Stimulated activated CD4-positive, alpha-beta T cell treated with anti-CD3 and anti-CD28 coated beads, Interleukin-15, amount 100 ng/mL, for 1 hour (primary cell): ENCODE measurements at places on chromosomes 7 and 10.
A peak's percentile ranks its signal among the peaks of the same experiment; 100 is the strongest.

DNA sequence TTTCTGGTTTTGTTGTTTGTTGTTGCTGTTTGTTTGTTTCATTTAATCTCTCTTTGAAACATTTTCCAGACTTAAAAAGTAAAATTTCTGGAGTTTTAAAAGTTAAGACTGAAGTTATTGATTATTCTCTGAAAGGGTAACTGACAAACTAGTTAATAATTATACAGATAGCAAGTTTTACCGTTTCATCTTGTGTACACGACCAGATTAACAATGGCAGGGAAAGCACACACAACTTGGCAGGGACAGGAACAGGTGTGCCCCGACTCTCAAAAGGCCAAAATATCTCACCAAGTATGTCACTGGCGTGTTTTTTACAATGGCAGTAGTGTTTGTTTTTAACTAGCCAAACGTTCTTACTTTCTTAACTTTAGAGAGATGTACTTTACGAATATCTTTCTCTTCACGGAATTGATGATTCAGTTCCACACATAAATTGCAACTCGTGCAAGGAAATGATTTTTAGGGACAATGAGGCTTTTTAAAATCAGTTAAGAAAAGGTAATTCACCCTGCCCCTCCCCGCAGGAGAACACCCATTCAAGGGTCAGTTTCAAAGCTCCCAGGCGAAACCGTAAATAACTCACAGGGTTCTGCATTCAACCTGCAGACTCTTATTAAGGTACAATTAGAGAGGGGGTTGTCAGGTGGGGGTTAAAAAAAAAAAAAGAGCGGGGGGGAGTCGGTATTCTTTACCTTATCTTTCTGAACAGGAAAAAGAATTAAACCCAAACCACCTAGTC is 3.5 kb downstream of the CTBP2 start:
- DNase-seq = no peak

GRCh38 chr7:8212638-8213037 is 49.3 kb downstream of the ICA1 start:
- no peak for DNase-seq

DNA sequence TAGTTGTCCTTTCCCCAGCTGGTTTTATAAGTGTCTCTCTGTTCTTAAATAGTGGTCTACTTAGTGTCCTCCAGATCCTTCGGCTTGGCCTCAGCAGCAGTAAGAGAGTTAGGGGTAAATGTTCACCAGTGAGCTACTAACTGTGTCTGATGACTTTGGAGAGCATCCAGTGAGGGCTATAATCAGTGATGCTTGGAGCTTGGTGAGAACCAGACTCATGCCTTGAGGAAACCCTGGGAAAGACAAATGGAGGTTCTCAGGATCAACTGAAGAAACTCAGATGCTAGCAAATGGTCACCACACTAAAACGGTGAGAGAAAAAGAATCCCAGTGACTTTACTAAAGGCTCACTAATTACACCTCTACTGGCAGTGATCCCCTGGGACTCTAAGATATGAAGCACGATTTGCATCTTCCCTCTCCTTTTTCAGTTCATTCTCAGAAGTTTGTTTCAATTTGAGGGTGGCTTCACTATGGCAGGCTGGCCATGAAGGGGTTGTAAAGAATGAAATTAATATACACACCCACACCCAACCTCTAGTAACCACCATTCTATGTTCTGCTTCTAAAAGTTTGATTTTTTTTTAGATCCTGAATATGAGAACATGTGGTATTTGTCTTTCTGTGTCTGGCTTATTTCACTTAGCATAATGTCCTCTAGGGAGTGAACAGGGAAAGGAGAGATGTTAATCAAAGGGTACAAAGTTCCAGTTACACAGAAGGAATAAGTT is 177.9 kb downstream of the PDE1C start:
- DNase-seq = no peak

GRCh38 chr10:75195035-75195763 is 15.4 kb upstream of the VDAC2 start:
- DNase-seq = no peak

DNA sequence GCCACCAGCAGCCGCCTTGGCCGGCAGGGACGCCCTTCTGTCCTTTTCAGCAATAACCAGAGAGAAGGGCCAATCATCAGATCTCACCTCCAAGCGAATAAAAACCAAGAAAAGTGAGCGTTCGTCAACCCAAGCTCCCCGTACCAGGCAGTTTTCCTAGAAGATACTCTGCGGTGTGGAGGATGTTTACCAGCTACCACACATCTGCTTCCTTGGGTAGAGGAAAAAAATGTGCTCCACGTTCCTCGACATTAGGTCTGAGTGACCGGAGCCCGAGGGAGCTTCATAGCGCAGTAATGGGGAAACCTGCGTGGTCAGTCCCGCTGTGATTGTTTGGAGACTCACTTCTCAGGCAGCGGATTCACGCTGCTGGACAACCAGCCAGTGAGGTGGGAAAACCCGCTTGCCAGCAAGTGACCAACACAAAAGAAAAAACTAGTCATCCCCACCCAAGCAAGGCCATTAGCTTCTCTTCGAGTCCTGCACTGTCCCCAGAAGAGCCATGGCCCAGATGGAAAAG is 73.0 kb downstream of the ZRANB1 start:
- no peak for DNase-seq

- DNase-seq = no peak
Measured at GRCh38 chr7:128145191-128145590, 95.9 kb upstream of the LEP start.

- DNase-seq = no peak
Measured at GRCh38 chr10:17910125-17910789, 41.5 kb upstream of the SLC39A12 start.

GRCh38 chr7:47826754-47827153 is 121.5 kb downstream of the PKD1L1 start:
- DNase-seq = no peak

- peak; percentile 44 for DNase-seq
Measured at GRCh38 chr10:17430647-17431355, 23.6 kb downstream of the ST8SIA6 start.

- DNase-seq = no peak
Measured at GRCh38 chr7:37510043-37510634, 61.5 kb upstream of the ELMO1 start.

- DNase-seq = no peak
Measured at GRCh38 chr7:970744-971143, 4.6 kb downstream of the COX19 start.

- DNase-seq = no peak
Measured at GRCh38 chr10:117596706-117597105, 54.2 kb downstream of the EMX2 start.

DNA sequence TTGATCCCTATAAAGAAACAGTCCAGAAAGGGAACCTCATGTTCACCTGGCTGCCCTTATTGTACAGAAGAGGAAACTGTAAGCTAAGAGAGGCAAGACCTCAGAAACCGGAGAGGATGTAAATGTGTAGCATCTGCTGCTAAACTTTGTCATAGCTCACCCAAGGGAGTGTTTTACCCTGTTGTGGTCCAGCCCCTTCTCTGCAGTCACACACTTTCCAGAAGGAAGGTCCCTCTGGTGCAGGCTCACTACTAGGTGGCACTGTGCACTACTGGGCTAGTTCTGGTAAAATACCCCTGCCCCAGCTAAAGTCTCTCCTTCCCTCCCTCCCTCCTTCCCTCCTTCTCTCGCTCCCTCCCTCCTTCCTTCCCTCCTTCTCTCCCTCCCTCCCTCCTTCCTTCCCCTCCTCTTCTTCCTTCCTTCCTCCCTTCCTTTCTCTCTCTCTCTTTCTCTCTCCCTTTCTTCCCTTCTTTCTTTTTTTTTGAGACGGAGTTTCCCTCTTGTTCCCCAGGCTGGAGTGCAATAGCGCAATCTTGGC is 42.5 kb upstream of the LCOR start:
- DNase-seq = no peak

DNA sequence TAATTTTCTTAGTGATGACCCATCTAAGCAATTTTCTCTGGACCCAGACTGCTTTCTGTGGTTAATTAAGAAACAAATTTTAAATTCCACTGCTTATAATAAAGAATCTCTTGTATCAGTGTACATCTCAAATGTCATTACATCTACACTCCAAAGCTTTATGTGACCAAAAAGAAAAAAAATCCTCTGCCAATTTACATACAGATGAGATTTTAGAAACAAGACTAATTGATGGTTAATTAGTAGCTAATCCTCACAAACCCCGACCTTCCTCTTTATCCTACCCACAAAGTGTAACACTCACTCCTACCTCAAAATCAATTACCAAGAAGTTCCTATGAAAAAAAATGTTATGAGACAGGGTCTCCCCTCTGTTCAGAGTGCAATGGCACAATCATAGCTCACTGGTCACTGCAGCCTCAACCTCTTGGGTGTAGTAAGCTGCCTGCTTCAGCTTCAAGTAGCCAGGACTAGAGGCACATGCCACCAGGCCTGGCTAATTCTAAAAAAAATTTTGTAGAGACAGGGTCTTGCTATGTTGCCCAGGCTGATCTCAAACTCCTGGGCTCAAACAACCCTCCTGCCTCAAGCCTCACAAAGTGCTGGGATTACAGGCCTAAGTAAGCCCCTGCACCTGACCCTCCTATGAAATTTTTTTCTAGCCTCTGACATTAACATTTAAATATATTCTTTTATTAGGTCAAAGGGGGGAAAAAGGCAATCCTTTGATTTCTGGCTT is 14.8 kb downstream of the KIF5B start:
- DNase-seq = no peak

DNA sequence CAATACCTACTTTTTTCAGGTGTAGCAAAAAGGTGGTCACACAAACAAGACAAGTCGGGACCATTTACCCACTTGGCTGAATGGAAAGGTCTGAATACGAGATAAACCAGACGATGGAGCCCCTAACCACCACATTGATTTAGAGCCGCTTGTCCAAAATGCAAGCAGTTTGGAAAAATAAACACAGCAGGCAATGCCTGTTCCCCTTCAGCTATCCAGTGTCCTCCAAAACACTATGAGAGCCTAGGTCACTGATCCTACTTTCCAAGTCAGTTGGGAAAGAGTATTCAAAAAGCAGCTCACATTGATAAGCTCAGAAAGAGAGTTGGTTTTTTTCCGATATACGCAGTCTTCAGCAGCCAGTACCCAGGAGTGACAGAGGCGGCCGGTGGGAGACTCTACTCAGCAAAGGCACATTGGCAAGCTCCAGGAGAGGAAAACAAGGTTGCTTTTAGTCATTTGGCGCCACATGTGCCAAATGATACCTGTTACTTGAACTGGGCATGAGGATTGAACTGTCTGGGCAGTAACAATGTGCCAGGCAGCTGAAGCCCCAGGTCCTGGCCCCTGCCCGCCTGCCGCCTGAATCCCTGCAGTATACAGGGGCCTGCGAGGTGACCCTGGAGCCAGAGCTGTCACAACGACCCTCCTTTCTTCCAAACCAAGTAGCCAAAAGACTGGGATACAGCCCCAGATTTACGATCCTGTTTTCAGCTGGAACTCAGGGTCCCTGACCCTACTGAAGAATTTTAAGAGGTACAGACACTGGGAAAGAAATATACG is 109.8 kb downstream of the PIP4K2A start:
- DNase-seq = no peak

DNA sequence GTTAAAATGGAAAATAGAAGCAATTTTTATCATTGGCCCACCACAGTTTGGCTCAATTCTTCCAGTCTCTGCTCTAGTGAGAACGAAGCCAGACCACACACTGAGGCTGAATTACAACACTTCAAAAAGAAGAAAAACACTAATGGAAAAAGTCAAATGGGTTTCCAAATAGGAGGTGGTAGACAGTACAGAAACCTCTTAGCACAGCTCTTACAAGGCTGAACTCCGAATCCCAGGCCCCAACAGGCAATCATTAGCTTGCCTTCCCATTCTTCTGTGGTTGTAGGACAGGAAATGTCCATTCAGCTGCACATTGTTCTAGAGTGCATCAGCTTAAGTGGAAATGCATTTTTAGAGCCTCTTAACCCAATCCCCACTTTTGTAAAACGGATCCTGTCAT is 115.1 kb upstream of the MEOX2 start:
- DNase-seq = no peak

GRCh38 chr10:76558586-76558985 is 1079.0 kb downstream of the KCNMA1 start:
- no peak for DNase-seq

- no peak for DNase-seq
Measured at GRCh38 chr7:103613655-103614642, 167.9 kb upstream of the SLC26A5 start.

GRCh38 chr10:68261132-68261856 is 29.4 kb upstream of the ATOH7 start:
- no peak for DNase-seq

DNA sequence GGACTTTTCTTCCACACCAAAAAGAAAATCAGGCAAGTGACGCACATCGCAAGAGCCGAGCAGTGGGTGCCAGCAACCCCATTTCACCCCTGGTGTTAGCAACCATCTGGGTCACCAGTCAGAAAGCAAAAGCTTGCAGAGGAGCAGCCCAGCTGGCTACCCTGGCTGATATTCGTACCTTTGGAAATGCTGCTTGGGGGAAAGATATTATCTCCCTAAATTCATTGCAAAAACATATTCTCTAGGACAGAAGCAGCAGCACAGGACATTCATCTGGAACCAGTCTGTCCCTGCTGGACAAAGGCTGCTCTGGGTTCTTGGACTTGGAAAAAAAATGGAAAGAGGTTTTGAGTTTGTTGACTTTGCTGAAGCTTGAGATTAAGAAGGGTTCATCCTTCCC is 45.8 kb downstream of the ERLIN1 start:
- no peak for DNase-seq

DNA sequence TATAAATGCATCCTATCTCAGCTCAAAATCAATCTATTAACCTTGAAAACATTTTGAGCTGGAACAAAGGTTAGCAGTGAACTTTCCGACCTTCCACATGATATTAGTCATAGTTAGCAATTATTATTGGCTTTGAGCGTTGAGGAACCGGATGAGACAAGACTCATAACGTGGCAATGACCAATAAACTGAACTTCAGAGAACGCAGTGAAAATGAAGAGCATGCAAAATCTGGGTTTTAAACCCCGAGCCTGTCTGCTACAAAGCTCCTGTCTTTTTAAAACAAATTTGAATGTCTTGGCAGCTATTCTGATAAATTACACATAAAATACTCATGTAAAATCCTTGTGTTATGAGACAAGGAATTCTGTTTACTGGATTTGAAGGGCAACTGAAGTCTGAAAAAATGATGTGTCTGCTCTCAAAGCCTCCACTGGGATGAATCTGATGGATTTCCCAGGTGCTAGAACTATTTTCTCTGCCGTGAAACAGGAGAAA is 74.7 kb upstream of the ITGB1 start:
- no peak for DNase-seq

GRCh38 chr7:92797693-92798092 is 38.7 kb downstream of the CDK6 start:
- no peak for DNase-seq

DNA sequence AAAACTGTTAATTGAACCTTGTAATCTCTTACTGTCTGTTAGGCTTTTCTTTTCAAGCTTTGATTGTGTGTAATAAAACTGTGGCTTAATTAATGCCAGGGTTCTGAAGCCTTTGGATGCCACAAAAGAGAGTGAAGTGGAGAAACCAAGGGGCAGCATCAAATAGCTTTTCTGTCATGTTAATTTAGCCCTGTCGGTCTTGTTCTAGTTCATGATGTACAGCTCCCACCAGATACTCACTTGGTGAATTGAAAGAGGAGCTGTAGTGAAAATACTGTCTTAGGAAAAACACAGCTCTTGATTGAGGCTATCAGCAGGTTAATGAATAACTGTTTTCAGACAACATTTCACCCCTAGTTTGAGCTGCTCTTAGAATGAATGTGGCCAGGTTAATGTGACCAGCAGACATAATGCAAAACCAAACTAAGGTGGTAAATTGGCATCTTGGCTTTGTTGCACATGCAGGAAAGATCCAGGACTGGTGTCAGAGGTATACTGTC is 94.2 kb downstream of the POLL start:
- no peak for DNase-seq

- DNase-seq = no peak
Measured at GRCh38 chr7:116113310-116113709, 82.7 kb upstream of the TFEC start.

GRCh38 chr7:157837561-157837960 is 500.8 kb downstream of the DNAJB6 start:
- DNase-seq = no peak
